ENCODE measurements at places on chromosomes 2 and 18.

- DNase-seq = no peak
Measured at GRCh38 chr18:10822456-10822855, 296.6 kb downstream of the NAPG start.

DNA sequence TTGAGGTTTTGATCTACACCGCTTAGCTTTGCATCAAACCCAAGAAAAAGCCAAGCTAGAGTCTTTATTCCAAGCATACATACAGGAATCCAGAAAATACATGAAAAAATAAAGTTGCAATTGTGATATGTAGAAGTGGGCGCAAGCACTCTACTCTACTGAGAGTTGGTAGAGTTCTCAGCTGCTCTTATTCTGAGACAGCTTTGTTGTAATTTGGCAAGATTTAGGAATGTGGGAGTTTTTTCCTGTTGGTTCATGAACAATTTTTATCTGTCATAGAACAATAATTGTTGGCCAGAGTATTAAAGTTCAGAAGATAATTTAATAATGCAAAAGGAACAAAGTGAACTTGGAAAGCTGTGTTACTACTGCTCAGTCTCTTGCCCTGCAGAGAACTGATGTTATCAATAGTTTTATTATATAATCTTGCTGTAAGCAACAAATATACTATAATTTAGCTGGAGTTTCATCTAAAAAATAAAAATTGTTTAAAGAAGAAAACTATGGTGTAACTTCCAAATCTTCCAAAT is 302.0 kb upstream of the RND3 start:
- DNase-seq = no peak

- no peak for DNase-seq
Measured at GRCh38 chr18:5969989-5970403, 74.7 kb upstream of the TMEM200C start.

DNA sequence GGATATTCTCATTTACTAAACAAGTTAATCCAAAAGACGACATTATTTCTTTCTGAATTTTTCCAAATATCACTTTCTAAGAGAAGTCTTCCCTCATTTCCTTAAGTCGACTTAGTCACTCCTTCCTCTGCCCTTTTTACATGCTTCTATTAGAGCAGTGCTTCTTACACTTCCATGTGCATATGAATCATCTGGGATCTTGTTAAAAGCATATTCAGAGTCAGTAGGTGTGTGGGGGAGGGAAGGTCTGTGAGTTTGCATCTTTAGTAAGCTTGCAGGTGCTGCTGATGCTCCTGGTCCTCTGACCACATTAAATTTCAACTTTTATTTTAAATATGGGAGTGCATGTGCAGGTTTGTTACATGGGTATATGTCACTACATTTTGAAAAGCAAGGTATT is 582.6 kb downstream of the NRXN1 start:
- DNase-seq = no peak

DNA sequence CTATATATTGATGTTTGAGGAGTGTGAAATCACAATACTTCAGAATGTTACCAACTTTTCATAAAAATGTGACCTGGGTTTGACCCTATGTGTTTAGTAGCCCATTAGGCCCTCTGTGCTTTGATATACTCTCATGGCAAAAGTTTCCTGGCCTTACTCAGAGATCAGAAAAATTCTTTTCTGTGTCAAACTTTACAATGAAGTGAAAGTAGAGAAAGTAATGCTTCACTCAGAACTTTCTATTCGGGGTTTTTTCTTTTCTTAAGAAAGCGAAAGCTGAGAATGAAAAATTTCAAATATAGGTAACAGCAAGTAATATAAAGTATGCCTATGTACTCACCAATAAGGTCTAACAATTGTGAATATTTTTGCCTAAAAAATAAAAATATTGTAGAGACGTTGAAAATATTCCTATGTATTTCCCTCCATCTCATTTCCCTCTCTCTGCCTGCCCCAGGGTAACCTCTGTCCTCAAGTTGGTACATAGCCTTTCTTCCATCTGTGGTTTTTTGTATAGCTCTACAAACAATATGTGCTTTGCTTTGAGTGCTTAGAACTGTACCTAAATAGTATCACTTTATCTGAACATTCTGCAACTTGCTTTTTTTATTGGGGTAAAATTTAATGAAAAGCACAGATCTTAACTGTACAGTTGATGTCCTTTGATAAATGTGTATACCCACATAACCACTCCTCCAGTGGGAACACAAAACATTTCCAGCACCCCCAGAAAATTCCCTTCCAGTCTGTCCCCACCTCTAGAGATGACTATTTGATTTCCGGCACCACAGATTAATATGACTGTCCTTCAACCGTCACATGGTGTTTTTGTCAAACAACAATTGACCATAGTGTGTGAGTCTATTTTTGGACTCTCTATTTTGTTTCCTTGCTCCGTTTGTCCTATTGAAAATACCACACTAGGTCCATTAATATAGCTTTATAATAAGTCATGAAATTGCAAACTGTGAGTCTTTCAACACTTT is 10.3 kb upstream of the ACKR3 start:
- DNase-seq = no peak

- DNase-seq = peak; percentile 34
Measured at GRCh38 chr2:211867845-211868451, 670.7 kb downstream of the ERBB4 start.
